ENCODE measurements at places on chromosomes 1 and 21. TPM values are rescaled to one million over a fixed set of nuclear protein-coding genes. Genes with fewer than 3 reads are reported as not detected.

CFH gene
- 8.7 TPM for total RNA-seq

BNIPL gene
- 0.42 TPM for total RNA-seq

LIPI gene
- not detected for total RNA-seq

NR5A2 gene
- 1.0 TPM for total RNA-seq

BTF3L4 gene
- total RNA-seq: 30.0 TPM
